ENCODE measurements at places on chromosomes 3 and 15.

GRCh38 chr3:69388241-69388640 is 2.4 kb upstream of the FRMD4B start:
- DNase-seq, result no peak

DNA sequence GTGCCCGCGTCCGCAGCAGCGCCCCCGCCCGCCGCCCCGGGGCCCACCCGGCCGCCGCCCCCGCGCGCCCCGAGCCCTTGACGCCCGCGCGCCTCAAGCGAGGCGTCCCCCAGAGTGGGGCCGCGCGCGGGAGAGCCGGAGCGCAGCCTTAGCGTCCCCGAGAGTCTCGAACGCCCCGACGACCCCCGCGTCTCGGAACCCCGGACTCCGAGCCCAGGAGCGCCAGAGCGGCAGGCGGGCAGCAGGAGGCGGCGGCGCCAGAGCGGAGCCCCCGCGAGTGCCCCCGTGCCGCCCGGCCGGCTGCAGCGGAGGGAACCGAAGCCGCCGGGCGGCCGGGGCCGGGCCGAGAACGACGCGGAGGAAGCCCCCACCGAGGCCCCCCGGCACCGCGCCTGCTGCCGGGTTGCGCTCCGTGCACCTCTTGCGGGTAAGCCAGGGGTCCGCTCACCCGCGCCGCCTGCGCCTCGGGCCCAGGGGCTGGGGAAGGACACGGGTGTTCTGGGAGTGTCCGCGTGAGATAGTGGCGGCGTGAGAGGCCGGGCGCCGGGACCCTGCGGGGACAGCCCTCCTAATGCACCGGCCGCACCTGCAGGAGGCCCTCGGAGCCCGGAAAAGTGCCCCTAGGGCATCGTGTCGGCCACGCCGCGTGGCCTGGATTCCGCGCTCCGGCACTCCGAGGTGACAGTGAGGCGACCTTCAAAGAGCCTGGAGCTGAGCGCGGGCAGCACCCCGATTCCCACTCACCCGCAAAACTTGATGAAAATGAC is 52.0 kb upstream of the ULK4 start:
- peak; percentile 53 for DNase-seq

DNA sequence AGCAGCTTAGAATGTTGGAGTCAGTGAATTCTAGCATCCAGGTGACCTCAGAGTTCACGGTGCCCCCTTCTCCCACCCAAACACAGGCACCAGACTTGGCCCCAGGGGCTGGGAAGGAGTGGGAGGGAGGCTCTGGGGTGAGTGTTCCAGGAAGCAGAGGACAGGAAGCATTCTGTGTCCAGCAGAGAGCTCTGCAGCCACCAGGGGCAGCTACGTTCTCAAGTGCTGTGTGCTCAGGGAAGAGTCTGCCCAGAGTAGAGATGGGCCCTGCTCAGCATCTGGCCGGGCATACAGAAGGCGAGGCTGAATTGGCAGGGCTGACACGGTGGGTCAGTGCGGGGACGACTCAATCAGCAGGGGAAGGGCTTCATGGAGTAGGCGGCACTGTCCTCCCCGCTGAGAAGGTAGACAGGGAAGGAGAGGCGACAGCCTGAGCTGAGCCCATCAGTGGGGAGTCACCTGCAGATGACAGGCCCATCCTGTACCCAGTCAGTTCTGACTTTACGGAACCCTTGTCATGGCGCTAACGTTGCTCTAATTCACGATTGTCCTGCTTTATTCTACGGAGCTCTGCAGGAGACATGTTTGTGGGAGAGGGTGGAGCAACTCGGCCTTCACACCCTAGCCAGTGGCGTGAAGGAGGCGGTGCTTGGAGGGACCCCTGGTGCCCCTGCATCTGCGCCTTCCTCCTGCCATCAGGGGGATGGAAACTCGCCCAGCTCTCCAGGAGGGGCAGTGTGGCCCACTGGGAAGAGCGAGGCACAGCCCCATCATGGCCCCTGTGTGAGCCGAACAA is 82.2 kb downstream of the C3orf70 start:
- no peak for DNase-seq

GRCh38 chr3:69462826-69463100 is 76.9 kb upstream of the FRMD4B start:
- DNase-seq, result no peak

GRCh38 chr3:178342111-178342510 is 194.1 kb upstream of the KCNMB2 start:
- DNase-seq, result no peak

GRCh38 chr3:170679190-170679589 is 93.3 kb upstream of the SLC7A14 start:
- no peak for DNase-seq

DNA sequence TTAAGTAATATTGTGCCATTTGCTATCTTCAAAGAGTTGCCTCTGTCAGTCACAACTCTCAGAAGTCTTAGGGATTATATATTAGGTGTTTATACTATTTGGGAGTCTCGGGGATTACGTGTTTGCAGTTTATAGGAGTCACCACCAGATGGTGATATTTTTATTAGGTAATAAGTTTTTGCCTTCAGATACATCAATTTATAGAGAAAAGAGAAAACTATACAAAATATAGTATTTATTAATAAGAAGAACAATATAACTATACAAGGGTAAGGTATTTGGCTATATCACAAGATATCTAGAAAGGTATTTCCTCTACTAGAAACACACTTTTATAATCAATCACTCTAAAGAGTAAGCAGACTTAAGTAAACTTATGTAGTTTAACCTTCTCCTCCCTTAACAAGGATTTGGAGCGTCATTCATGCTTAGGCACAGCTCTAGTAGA is 10.7 kb upstream of the DHX36 start:
- DNase-seq, result peak; percentile 16

DNA sequence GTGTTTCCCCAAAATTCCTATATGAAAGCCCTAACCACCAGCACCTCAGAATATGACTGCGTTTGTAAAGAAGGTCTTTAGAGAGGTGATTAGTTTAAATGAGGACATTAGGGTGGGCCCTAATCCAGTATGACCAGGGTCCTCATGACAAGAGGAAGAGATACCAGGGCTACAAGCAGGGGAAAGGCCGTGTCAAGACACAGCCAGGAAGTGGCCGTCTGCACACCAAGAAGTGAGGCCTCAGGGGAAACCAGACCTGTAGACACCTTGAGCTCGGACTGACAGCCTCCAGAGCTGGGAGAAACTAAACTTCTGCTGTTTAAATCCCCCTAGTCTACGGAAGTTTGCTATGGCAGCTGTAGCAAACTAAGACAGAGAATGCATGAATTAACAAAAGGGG is 14.2 kb downstream of the KIF7 start:
- DNase-seq, result no peak

DNA sequence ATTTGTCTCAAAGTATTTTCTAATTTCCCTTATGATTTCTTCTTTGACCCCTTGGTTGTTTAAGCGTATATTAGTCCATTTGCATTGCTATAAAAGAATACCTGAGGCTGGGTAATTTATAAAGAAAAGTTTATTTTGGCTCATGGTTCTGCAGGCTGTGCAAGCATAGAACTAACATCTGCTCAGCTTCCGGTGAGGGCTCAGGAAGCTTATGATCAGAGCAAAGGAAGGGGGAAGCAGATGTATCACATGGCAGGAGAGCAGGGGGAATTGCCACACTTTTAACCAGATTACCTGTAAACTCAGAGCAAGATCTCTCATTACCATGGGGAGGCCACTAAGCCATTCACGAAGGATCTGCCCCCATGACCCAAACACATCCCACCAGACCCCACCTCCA is 148.2 kb downstream of the PDE8A start:
- no peak for DNase-seq

DNA sequence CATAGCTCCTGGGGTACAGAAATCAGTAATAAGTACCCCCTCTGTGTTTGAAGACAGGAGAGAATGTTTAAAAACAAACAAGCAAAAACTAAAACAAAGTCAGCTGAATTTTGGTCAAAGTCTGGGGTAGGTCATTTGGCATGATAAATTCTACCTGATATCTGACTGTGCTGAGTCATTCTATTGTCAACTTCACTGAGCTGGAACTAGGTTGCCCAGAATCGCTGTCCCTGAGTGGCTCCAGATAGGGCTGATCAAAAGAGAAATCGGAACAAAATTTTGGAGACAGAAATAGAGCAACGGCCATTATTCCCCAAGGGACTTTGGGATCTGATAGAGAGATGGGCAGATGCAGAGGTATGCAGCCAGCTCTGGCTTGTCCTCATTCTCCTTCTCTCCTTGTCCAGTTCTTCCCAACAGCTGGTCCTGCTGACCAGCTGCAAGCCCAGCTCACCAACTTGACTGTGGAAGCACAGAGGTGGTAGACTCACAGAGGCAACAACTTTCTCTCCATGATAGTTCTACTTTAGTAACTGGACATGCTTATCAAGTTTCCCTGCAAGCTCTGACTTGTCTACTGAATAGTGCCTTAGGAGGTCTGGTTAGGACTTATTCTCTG is 57.3 kb upstream of the MYRIP start:
- no peak for DNase-seq

- peak; percentile 39 for DNase-seq
Measured at GRCh38 chr15:69523010-69524001, 70.7 kb downstream of the RPLP1 start.

- DNase-seq, result no peak
Measured at GRCh38 chr3:46853441-46854415, 9.5 kb downstream of the MYL3 start.
